RWPE2 (cell line): ENCODE measurements at places on chromosomes 12 and 14.

- peaks cover 8% of the 10 kb centered on the region for H3K4me1 ChIP-seq
- H3K4me3 ChIP-seq = no peak overlapping the region
- H3K27me3 ChIP-seq = no peaks in the 10 kb centered on the region
- DNase-seq = no peak
- H3K27ac ChIP-seq = no peak overlapping the region
Measured at GRCh38 chr12:65689508-65689907, 134.8 kb upstream of the HMGA2 start.

GRCh38 chr14:77691259-77691658 lies 16.6 kb downstream of the ALKBH1 start:
- DNase-seq = no peak
- H3K4me1 ChIP-seq = no peaks in the 10 kb centered on the region
- no peak overlapping the region for H3K27ac ChIP-seq
- H3K36me3 ChIP-seq = peaks cover 85% of the 10 kb centered on the region
- H3K4me3 ChIP-seq = no peak overlapping the region

GRCh38 chr12:53191096-53191884 lies 10.6 kb upstream of the CSAD start:
- no peaks in the 10 kb centered on the region for H3K4me1 ChIP-seq
- H3K27ac ChIP-seq = no peak overlapping the region
- peaks cover 14% of the 10 kb centered on the region for H3K36me3 ChIP-seq
- H3K4me3 ChIP-seq = no peak overlapping the region

DNA sequence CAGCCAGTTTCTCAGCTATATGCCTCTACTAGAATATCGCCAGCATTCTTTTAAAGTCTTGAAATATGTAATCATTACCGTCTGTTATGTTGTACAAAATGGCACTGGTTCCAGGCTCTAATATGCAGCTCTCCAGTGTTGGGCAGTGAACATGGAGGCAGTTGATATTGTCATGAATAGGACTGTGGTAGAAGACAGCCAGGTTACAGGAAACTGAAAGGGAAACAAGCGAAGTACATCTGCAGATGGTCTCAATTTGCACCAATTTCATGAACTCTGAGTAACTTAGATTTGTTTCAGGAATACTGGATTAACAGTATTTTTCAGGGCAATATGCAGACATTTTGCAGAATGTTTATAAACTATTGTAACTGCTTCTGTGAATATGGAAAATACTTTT lies 13.4 kb upstream of the KLHL42 start:
- H3K27me3 ChIP-seq = no peaks in the 10 kb centered on the region
- no peak for DNase-seq
- no peak overlapping the region for H3K4me3 ChIP-seq

DNA sequence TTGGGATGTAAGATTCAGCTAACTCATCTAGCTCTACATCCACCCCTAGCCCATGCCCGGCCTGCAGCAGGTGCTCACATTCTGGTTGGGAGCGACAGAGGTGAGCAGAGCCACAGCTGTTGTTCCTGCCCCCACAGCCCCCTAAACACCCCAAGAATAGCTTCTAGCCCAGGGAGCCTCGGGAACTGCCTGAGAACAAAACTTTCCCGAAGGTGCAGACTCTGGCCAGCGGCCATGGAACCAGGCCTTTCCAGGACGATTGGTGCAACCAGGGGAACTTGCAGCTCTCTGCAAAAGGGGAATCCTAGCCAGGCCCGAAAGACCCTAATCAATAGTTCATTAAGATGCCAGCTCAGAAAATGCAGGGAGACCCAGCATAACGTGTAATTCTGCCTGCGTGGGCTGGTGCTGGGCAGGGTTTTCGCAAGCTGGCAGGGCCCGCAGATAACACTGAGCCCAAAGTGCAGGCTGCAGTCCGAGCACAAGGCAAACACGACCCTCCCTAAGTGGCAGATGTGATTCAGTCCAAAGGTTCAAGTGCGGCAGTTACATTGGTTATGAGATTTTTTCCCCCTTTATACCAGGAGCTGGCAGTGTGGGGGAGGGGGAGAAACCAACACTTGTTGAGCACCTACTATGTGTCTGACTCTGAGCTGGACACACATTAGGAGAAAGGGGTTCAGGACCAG lies 122.5 kb upstream of the MAP1LC3B2 start:
- H3K4me3 ChIP-seq = no peak overlapping the region
- DNase-seq = no peak
- no peak overlapping the region for H3K27ac ChIP-seq

DNA sequence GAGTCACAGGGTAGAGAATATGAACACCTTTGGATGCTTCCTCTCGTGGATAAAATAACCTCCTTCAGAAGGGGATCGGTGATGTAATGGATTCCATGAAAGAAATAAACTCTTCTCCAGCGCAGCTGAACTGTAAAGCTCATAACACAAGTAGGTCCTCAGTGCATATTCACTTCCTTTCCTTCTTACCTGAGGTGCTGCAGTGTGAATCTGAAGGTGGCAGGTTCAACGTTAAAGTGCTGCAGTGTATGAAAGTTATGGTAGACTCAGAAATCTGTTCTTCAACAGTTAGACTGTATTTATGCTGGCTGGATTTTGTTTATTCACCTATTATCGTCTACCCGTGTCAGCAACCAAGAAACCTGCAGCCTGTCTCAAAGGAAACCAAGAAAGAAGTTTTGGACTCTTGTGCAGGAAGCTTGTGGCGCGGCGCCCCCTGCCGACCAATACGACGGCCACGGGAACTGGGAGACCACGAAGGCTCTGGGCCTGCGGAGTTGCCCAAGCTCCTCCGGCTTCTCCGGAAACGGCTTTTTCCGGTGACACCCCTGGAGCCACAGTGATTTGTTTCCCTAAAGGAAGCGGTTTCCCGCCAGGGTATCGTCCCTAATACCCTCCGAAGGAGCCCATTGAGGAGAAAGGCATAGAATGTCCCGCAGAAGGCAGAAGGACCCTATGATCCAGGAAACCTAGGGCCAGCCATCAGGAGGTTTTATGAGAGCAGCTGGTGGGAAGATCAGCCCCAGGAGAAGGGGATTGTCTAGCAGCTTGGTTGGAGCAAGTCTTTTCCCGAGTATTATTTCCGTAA lies 17.6 kb upstream of the RNASE3 start:
- H3K4me3 ChIP-seq = no peak overlapping the region
- H3K4me1 ChIP-seq = no peaks in the 10 kb centered on the region
- no peaks in the 10 kb centered on the region for H3K36me3 ChIP-seq
- DNase-seq = no peak
- H3K27ac ChIP-seq = no peak overlapping the region

GRCh38 chr12:26282339-26282940 lies 87.1 kb downstream of the SSPN start:
- no peak for DNase-seq
- H3K4me1 ChIP-seq = peaks cover 4% of the 10 kb centered on the region
- H3K4me3 ChIP-seq = no peak overlapping the region
- no peak overlapping the region for H3K27ac ChIP-seq
- no peaks in the 10 kb centered on the region for H3K36me3 ChIP-seq

GRCh38 chr14:70358631-70359030 lies 852 bp downstream of the COX16 start:
- peak overlapping the region; percentile 55 for H3K27ac ChIP-seq
- peaks cover 4% of the 10 kb centered on the region for H3K36me3 ChIP-seq
- no peaks in the 10 kb centered on the region for H3K27me3 ChIP-seq
- peak overlapping the region; percentile 78 for H3K4me3 ChIP-seq
- H3K4me1 ChIP-seq = peaks cover 9% of the 10 kb centered on the region

GRCh38 chr14:72796935-72797334 lies 97.0 kb downstream of the DPF3 start:
- no peak for DNase-seq
- no peaks in the 10 kb centered on the region for H3K36me3 ChIP-seq

GRCh38 chr12:34379142-34379541 lies 356.8 kb downstream of the ALG10 start:
- H3K4me3 ChIP-seq = no peak overlapping the region
- no peaks in the 10 kb centered on the region for H3K4me1 ChIP-seq
- no peak for DNase-seq
- H3K27me3 ChIP-seq = no peaks in the 10 kb centered on the region
- no peak overlapping the region for H3K27ac ChIP-seq
- H3K36me3 ChIP-seq = no peaks in the 10 kb centered on the region

GRCh38 chr14:67815573-67816225 lies 691 bp downstream of the ZFYVE26 start:
- no peaks in the 10 kb centered on the region for H3K27me3 ChIP-seq
- DNase-seq = no peak
- H3K36me3 ChIP-seq = peaks cover 46% of the 10 kb centered on the region

DNA sequence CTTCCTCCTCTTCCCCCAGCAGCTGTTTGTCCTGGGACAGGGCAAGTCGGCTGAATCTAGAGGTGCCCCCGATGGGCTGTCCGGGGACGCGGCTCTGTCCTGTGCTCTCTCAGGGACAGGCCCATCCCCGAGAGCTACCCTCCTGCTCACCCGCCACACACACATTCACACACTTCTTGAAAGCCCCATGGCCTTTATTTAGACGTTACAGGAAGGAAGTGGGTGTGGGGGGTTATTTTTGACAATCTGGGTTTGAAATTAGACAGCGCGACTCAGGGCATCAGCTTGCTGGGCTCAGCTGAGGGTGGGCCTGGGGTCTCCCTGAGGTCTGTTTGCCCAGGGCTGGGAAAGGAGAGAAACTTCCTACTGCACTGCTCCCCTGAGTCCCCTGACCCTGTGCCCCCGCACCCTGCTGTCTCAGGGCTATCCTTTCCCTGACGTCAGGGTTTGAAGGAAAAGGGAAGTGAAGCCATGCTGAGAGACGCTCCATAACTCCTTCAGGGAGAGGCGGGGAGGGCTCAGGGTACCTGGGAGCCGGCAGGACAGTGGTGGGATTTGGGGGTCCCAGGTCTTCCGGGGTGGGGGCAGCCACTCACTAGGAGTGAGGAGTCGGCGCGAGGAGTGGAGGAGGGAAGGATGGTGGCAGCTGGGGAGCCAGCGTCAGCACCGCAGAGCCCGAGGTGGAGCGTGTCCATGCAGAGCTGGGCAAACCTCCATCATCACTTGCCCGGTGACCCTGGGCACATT lies 8.1 kb downstream of the PTPN6 start:
- no peak overlapping the region for H3K4me3 ChIP-seq
- no peak overlapping the region for H3K27ac ChIP-seq
- H3K36me3 ChIP-seq = peaks cover 5% of the 10 kb centered on the region
- peak; percentile 59 for DNase-seq

- peak overlapping the region; percentile 46 for H3K4me3 ChIP-seq
- no peaks in the 10 kb centered on the region for H3K27me3 ChIP-seq
- no peak for DNase-seq
- H3K4me1 ChIP-seq = peaks cover 6% of the 10 kb centered on the region
- no peaks in the 10 kb centered on the region for H3K36me3 ChIP-seq
Measured at GRCh38 chr12:29149691-29150281, 708 bp downstream of the FAR2 start.

GRCh38 chr14:90510159-90510558 lies 113.3 kb downstream of the CALM1 start:
- no peaks in the 10 kb centered on the region for H3K36me3 ChIP-seq
- H3K4me1 ChIP-seq = peaks cover 12% of the 10 kb centered on the region
- no peak overlapping the region for H3K4me3 ChIP-seq
- no peak overlapping the region for H3K27ac ChIP-seq

- no peak overlapping the region for H3K27ac ChIP-seq
- DNase-seq = no peak
- H3K4me1 ChIP-seq = peaks cover 37% of the 10 kb centered on the region
- H3K27me3 ChIP-seq = no peaks in the 10 kb centered on the region
Measured at GRCh38 chr12:67916266-67916970, 72.8 kb upstream of the IFNG-AS1 start.

GRCh38 chr12:2895051-2895451 lies 4.4 kb downstream of the TULP3 start:
- H3K36me3 ChIP-seq = peaks cover 20% of the 10 kb centered on the region
- H3K4me3 ChIP-seq = no peak overlapping the region
- no peaks in the 10 kb centered on the region for H3K27me3 ChIP-seq
- DNase-seq = no peak
- no peak overlapping the region for H3K27ac ChIP-seq

DNA sequence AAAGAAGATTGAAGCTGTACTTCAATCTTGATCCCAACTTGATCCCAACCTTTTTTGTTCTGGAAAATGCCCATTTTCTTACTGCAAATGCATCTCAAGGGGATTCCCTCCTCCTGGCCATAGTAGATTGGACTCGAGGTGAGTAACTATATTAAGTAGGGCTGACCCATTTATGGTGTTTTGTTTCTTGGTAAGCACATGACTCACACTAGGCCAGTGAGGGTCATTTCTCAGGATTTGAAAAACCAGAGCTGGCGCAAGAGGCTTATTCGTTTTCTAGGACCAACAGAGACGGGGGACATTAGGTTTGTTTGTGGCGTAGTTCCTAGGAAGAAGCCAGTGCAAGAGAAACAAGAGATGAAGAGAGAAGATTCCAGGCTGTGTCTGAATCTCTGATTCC lies 51.4 kb downstream of the MRPL42 start:
- no peak overlapping the region for H3K27ac ChIP-seq
- no peaks in the 10 kb centered on the region for H3K27me3 ChIP-seq
- H3K36me3 ChIP-seq = no peaks in the 10 kb centered on the region
- H3K4me1 ChIP-seq = no peaks in the 10 kb centered on the region
- H3K4me3 ChIP-seq = no peak overlapping the region
- DNase-seq = no peak

- no peaks in the 10 kb centered on the region for H3K4me1 ChIP-seq
- H3K4me3 ChIP-seq = no peak overlapping the region
- H3K36me3 ChIP-seq = peaks cover 82% of the 10 kb centered on the region
- H3K27ac ChIP-seq = no peak overlapping the region
- H3K27me3 ChIP-seq = no peaks in the 10 kb centered on the region
- no peak for DNase-seq
Measured at GRCh38 chr14:73173092-73173735, 36.9 kb downstream of the PSEN1 start.

DNA sequence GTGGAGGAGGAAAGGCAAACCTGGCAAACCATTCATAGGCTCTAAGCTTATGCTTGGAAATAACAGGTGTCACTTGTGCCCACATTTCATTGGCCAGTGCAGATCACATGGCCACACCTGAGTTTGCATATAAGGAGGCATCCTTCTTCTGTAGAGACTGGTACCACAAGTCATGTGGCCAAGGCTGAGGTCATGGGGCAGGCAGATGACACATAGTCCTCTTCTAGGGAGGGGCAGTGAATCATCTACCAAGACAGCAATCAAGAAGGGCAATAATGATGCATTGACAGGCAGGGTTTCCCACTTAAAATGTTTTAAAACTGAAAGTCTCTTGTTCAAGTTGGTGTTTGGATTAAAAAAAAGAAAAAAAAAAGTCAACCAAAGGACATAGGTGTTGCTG lies 77.3 kb downstream of the DAAM1 start:
- no peak for DNase-seq
- H3K36me3 ChIP-seq = no peaks in the 10 kb centered on the region
- no peaks in the 10 kb centered on the region for H3K27me3 ChIP-seq
- no peak overlapping the region for H3K27ac ChIP-seq

DNA sequence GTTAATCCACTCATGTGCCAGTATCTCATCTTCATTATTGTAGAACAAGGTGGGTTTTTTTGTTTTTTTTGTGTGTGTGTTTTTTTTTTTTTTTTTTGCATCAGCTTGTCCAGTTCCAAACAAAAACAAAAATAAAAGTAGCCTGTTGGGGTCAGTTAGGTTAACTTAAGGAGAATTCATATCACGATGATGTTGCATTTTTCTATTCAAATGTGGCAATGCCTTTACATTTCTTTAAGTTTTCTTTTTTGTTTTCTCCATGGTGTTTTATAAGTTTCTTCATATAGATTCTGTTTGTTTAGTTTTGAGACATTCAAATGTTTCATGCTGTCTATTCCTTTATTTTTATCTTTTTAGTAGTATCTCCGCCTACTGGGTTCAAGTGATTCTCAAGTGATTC lies 16.2 kb upstream of the CATSPERB start:
- no peak overlapping the region for H3K4me3 ChIP-seq
- no peaks in the 10 kb centered on the region for H3K36me3 ChIP-seq
- no peak for DNase-seq
- no peak overlapping the region for H3K27ac ChIP-seq
- no peaks in the 10 kb centered on the region for H3K27me3 ChIP-seq

GRCh38 chr12:58812214-58812613 lies 108.1 kb downstream of the LRIG3 start:
- H3K4me1 ChIP-seq = no peaks in the 10 kb centered on the region
- no peaks in the 10 kb centered on the region for H3K27me3 ChIP-seq
- no peak overlapping the region for H3K27ac ChIP-seq
- DNase-seq = no peak
- H3K36me3 ChIP-seq = no peaks in the 10 kb centered on the region
